ENCODE measurements at places on chromosomes 7 and 10.

- DNase-seq = no peak
These were observed 17.0 kb upstream of the ADAM12 start for GRCh38 chr10:126405239-126405775.

- DNase-seq = no peak
These were observed 72.7 kb downstream of the TMEM130 start for GRCh38 chr7:98797150-98797549.

- DNase-seq = no peak
These were observed 180.7 kb downstream of the EVX1 start for GRCh38 chr7:27423290-27423689.

DNA sequence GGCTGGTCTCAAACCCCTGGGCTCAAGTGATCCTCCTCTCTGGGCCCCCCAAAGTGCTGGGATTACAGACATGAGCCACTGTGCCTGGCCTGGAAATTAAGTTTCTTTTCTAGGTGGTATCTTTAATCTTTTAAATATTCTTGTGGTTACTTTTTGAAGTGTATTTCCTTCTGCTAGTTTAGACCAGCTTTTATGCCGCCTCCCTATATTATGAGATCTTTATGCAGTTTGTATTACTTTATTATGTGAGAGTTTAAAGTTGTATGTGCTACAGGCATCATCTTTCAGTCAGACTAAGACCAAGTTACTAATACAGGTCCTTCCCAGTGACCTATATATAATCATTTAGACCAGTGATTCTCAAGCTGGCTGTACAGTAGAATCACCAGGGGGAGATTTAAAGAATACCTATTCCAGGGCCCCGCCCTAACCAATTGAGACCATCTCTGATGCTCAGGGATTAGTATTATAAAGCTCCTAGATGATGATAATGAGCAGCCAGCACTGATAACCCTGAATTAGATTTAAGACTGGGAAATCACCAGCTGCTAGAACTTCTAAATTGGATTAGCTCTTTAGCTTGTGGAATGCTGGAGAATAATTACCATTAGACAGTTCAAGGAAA, 11.3 kb downstream of the INPP5F start:
- DNase-seq = no peak

- peak; percentile 78 for DNase-seq
These were observed 157.3 kb downstream of the TMEM178B start for GRCh38 chr7:141231018-141231792.

DNA sequence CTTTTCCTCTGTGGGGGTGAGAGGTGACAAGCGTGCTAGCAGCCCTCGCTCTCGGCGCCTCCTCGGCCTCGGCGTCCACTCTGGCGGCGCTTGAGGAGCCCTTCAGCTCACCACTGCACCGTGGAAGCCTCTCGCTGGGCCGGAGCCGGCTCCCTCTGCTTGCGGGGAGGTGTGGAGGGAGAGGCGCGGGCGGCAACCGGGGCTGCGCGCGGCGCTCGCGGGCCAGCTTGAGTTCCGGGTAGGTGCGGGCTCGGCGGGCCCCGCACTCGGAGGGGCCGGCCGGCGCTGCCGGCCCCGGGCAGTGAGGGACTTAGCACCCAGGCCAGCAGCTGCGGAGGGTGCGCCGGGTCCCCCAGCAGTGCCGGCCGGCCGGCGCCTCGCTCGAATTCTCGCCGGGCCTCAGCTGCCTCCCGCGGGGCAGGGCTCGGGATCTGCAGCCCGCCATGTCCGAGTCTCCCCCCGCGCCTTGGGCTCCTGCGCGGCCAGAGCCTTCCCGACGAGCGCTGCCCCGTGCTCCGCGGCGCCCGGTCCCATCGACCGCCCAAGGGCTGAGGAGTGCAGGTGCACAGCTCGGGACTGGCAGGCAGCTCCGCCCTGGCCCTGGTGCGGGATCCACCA, 352.8 kb upstream of the PODXL start:
- DNase-seq = no peak

- no peak for DNase-seq
These were observed 8.4 kb downstream of the LAMB1 start for GRCh38 chr7:107994421-107995030.

- no peak for DNase-seq
These were observed 273.7 kb downstream of the CCDC3 start for GRCh38 chr10:12727832-12728215.

- DNase-seq = no peak
These were observed 333.3 kb upstream of the TMEM229A start for GRCh38 chr7:124366118-124366517.

GRCh38 chr7:89593125-89593524, 561.1 kb upstream of the STEAP1 start:
- no peak for DNase-seq

- no peak for DNase-seq
These were observed 104.4 kb downstream of the CH25H start for GRCh38 chr10:89102735-89103134.

GRCh38 chr7:15652776-15653290, 33.6 kb downstream of the MEOX2 start:
- no peak for DNase-seq

DNA sequence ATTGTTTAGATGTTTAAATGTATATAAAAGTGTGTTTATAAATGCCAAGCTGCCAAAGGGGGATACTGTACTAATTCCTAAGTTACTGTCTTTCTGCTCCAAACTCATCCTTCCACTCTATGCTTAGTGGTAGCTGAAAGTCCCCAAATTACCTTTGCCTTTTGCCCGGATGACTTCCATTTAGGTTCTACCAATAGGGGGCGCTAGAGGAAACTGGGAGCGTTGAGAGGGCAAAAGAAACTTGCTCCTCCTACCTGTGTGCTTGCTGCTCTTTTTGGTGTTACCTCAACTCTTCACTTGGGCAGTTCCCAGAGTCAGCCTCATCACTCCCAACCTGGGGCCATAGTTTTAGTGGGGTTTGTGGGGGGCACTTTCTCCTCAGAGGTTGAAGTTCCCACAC, 5.9 kb upstream of the OR2A25 start:
- peak; percentile 67 for DNase-seq

DNA sequence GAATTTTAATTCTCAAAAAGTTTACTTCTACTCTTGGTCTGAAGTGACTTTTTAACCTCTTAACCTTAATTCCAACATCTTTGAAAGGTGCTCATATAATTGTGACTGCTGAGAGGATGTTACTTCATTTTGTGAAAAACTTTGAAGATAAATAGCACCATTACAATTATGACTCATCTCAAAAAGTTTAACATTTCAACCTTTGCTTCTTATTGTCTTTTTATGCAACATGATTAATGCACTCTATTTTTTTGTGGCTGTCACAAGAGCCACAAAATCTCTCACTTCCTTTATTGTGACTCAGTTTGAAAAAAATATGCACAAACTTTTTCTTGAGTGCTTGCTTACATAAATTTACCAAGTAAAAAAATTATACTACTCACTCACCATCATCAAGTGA, 383.1 kb downstream of the LRRTM3 start:
- DNase-seq = no peak

GRCh38 chr7:17369691-17370426, 71.4 kb downstream of the AHR start:
- no peak for DNase-seq

GRCh38 chr10:119980956-119981750, 88.6 kb downstream of the SEC23IP start:
- peak; percentile 87 for DNase-seq

DNA sequence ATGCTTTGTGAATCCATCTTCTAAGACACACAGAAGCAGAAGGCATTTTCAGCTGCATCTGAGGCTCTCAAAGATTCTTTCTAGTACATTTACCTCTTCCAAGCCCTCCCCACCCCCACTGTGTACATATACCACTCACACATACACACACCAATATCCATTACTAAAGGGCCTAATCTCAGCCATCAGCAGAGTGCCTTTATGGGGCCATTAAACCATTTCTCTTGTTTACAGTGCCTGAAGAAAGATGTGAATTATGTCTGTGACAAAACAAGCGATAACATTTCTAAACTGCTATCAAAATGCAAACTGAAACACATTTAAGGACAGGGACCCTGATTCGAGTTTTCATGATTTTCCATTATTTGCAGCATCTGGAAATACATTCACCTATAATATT, 40.0 kb downstream of the ETV1 start:
- no peak for DNase-seq

DNA sequence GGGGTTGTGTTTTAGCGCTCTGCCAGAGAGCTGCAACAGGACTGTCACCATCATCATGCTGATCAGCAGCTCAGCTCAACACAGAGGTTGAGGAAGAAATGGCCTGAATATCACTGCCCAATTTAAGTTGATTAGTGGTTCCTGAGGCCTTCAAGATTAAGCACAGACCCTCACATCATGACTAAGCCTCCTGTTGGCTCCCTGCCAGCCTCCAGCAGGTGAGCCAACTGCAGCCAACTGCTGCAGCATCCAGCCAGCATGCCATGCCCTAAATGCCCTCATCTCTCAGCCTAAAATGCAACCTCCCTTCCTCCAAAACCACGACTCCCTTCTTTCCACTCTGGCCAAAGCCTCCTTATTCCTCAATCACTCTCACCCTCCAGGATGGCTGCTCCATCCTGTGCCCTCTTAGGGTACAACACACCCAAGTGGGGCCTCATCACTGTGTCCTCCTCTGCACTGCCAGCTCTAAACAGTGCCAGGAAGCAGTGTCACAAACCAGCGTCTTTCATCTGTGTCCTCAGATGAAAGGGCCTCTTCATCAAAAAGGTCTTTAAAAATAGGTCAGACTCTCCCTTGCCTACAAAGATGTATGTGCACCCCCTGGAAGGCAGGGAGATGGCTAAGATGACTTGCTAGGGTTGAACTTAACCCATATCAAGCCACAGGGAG, 259.3 kb downstream of the ZEB1 start:
- DNase-seq = no peak

DNA sequence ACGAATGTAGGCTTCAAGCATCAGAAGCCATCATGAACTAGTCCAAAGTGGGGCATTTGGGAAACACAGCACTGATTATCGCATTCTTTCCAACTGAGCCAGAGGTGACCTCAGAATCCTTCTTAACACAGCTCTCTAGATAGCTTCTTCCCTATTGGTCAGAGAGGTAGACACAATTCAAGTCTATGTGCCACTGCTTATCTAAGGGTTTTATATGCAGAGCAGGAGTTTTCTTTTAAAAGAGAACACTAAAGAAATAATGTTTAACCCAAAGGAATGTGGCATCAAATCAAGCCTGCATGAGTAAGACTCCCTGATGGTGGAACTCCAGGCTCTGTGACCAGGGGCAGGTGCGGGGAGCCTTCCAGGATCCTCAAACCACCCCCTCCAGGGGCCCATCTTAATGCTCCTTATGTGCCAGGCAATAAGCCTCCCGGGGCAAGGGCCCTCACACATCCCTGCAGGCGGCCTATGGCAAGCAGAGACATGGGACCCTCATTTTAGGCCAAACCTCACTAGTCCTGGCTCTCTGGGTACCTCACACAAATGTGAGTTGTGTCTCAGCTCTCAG, 13.8 kb downstream of the HSPA12A start:
- no peak for DNase-seq

DNA sequence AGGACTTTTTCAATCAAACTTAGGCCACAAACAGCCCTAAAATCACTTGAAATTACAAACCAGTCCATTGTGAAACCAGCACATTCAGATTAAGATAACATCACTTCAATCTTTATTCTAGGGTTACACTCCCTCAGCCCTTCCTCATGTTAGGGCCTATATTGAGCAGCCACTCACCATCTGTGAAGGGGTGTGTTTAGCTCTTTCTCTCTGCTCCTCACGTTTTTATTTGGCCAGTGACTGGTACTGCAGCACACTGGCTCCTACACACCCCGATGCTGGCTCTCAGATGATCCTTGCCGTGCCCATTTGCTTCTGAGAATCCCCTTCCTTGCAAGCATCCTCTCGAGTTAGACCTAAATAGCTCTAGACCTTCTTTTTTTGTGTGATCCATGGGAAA, 604.5 kb downstream of the INHBA start:
- no peak for DNase-seq

- no peak for DNase-seq
These were observed 97.7 kb upstream of the MTPN start for GRCh38 chr7:136074843-136075242.

DNA sequence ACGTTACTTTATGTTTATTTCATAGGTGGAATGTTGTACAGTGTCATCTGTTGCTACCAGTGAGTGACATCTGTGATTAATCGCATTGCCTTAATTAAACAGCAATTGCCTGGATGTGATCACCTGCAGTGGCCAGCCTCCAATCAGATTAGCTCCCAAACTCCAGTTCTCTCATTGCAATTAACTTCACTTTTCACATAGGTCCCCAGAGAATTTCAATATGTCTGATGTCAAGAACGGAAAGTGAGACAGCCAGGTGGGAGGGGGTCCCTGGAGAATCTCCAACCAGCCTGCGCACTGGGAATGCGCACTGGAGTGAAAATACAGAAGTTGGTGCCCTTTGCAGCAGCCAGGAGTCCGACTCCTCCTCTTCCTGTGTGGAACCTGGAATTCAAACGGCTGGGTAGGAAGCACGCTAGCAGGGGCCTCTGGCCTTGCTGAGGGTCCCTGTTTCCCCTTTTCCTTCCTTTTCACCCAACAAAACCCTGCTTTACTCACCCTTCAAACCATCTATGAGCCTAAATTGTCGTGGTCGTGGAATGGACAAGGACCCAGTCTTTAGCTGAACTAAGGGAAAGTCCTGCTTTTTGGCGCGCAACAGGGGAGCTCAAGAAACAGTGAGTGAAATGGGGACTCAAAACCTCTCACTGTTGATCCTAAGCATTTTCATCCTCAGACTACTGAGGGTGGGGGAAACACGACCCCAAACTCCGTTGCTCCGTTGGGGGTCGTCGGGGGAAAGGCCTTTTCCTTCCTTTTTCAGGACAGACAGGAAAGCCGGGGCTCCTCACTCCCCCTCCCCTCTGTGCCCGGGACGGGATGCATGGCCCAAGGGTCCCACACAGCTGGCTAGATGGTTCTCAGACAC, 1355.5 kb upstream of the LRRTM3 start:
- peak; percentile 63 for DNase-seq

- no peak for DNase-seq
These were observed 159.4 kb downstream of the GRID1 start for GRCh38 chr10:86207226-86207625.

GRCh38 chr7:471866-472639, 47.6 kb downstream of the PDGFA start:
- DNase-seq = no peak

GRCh38 chr7:155796381-155797261, 15.6 kb downstream of the SHH start:
- DNase-seq = peak; percentile 35

- no peak for DNase-seq
These were observed 13.3 kb upstream of the FGFR2 start for GRCh38 chr10:121611393-121612159.

- DNase-seq = no peak
These were observed 28.7 kb downstream of the ST8SIA6 start for GRCh38 chr10:17425584-17426262.
